Stimulated activated naive CD4-positive, alpha-beta T cell (primary cell): ENCODE measurements at places on chromosomes 2 and 18.

GRCh38 chr18:74499633-74500032 lies 3.5 kb downstream of the CNDP2 start:
- DNase-seq, result peak; percentile 13

GRCh38 chr2:201344663-201345366 lies 12.3 kb downstream of the FLACC1 start:
- no peak for DNase-seq

DNA sequence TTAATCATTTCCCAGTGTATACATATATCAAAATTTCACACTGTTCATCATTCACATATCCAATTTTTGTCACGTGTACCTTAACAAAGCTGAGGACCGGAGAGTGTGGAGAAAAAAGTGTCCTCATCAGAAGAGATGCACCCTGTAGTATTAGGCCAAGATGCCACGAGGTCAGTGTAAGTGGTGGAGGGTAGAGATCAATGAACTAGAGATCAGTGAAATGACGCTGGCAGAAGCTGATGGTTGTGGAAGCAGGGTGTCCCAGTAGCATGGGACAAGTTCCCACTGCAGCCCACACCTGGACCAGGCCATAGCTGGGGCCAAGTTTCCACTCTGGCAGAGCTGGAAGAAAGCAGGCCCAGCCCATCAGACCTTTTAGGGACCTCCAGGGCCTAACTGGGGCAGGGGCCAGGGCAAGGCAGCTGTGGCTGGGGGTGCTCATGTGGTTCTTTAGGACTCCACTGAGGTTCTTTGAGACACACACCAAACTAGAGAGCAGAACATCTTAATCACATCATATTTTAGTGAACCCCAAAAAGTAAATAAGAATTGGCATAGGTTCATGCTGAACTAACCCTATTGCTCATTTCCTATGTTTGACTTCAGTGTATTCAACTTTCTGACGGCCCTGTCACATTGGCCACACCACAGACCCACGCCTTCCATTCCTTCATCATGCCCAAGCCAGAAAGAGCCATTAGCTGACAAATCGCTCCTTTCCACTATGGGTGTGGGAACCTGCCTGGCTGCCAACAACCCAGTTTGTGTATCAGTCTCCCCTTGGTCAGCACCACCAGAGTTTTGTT lies 21.6 kb upstream of the GPR55 start:
- no peak for DNase-seq

DNA sequence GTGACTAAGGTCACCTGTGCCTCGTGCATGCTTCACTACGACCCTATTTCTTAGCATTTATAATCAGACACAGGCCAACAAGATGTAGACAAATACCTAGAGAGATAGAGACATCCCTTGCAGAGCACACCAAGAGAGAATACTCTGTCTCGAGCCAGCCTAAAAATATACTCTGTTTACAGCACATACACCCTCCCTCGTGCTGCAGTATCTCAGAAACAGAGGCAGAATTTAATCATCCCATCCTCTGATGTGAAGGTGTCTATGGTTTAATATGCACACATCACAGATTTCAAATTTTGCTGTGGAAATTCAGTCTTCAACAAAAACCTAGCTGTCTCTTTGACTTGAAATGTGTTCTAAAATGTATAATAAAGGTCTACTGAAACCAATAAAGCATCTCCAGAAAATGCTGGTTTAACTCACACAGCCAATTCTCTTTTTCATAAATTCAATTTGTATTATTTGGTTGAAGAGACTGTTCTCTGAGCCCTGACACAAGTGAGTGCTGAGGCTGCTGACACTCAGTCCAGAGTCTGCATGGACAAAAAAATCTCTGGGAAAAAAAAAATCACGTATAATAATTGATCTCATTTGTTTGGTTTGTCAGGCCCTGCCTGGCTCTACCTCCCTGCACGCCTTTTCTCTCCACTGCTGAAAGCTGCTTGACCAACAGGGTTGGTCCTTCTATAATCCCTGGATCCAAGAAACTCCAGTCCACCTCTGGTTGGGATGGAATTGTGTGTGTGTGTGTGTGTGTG lies 142.0 kb upstream of the FSHR start:
- DNase-seq, result no peak

DNA sequence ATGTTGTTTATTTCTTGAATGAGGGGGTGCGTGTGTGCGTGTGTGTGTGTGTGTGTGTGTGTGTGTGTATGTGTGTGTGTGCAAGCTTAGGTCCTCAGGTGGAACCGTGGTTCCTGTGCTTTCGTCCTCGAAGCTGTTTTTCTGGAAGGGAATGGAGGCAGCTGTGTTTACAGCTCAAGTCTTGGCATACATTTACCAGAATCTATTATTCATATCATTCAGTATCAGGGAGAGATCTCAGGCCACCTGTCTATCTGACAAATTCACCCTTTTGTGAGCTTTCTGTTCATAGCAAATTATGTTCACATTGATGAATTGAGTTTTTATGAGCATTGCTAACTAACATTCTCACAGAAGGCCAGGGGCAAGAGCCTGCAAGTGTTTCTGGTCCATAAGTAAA lies 550.4 kb downstream of the ARHGAP15 start:
- DNase-seq, result no peak

DNA sequence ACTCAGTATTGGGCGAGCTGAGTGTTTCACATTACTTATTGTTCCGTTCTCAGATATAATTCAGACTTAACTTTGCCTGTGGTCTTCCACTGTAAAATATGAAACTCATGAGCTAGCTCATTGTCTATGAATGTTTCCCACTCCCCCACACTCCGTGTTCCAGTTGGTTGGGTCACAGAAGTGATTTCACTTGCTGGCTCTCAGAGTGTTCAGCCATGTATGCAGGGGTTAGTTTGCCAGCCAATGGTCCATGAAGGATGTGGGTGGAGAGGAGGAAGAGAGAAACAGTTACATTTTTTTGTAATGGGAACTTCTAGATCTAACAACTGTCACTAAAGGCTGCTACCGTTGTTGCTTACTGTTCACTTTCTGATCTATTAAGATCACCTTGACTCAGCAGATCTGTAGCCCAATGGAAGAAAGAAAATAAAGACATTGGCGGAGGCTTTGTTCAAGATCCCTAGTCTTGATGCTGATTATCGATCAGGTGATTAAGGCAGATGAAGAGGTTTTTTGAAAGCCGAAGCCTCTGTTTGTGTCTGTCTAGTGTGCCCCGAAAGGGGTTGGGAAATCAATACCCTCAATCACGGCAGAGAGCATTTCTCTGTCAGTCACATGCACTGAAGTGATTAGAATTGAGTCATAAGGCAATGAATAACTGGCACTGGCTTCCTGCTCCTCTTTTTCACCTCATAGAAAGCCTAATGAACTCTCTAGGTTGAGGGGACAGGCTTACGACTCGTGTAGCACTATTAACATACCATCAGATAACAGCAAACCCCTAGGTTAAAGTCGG lies 279.7 kb upstream of the FIGN start:
- DNase-seq, result no peak

GRCh38 chr2:237254369-237254861 lies 159.5 kb downstream of the COL6A3 start:
- DNase-seq, result no peak
